Natural killer cell treated with Interleukin-12 subunit alpha and Interleukin-12 subunit beta and Interleukin-15 and Interleukin-18, amount 100 ng/mL, for 72 hours (primary cell): ENCODE measurements at places on chromosomes 3 and 15. TPM values are rescaled to one million over a fixed set of nuclear protein-coding genes. Genes with fewer than 3 reads are reported as not detected.

DNA sequence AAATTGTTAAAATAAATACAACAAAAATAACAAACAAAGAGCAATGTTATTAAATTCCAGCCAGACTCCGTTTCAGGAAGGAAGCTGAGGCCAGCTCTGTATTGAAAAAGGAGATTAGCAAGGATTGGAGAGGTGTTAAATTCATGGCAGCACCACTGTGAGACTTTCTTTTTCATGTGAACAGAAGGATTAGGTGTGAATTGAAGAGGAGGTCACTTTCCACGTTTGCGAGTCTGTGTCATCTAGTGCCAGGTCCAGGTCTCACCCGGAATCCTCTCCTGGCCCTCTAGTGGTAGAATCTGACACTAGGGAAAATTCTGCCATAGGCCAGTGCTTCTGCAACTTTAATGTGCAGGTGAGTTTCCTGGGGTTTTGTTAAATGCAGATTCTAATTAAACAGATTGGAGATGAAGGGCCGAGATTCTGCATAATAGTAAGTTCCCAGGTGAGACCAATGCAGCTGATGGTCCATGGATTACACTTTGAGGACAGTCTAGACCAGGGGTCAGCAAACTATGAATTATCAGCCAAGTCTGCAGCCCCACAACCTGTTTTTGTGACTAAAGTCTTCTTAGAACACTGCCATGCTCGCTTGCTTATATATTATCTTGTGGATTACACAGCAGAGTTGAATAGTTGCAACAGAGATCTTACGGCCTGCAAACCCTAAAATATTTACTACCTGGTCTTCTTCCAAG is 9.2 kb upstream of the SLC6A1 start:
- DNase-seq, result no peak

The RBPMS2 gene
- 1.7 TPM for total RNA-seq

The POMGNT2 gene
- 6.2 TPM for total RNA-seq

DNA sequence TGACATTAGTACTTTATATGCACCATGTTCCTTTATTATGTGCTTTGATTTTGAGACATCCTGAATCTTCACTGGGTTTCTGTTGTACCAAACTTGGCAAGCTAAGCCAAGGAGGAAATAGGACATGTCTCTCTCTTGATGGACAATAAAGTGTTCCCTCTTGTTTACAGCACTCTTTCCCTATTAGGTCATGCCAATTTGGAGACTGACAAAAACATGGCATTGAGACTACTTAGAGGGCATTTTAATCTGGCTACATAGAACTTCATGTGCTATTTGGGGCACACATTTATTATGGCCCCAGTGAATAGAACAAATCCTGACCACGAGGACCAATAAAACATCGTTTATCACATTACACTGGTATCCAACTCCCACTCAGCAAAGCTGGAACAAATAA is 85.3 kb upstream of the TNFSF10 start:
- no peak for DNase-seq

The CCR8 gene
- total RNA-seq, result 0.45 TPM

- no peak for DNase-seq
These were observed 770.0 kb downstream of the GRM7 start for GRCh38 chr3:7630925-7631324.

- DNase-seq, result no peak
These were observed 150.8 kb upstream of the STAC start for GRCh38 chr3:36229496-36229895.

The NFKBIZ gene
- 418 TPM for total RNA-seq
